NCI-H1436 (cell line): ENCODE measurements at places on chromosomes 4 and X.
A peak's percentile ranks its signal among the peaks of the same experiment; 100 is the strongest.

GRCh38 chr4:155143512-155143911 is 64.9 kb upstream of the NPY2R start:
- no peak for DNase-seq

GRCh38 chr4:92182006-92182735 is 121.6 kb upstream of the GRID2 start:
- DNase-seq: no peak

GRCh38 chrX:148808833-148809232 is 308.4 kb downstream of the AFF2 start:
- no peak for DNase-seq

DNA sequence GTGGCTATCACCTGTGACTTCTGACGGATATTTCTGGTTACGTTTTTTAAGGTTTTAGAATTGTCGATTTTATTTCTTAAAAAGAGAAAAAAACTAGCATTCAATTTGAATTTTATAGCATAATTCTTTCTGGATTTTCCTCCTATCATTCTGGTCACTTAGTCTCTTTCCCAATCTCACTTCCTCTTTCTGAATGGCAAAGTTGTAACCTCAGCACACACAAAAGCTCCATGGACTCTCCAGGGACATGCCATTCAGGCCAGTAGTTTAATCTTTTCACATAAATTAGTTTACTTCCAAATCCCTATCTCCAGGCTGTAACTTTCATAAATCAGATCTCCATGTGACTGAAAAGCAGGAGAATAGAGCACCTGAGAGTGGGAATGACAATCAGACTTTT is 110.7 kb downstream of the ARAP2 start:
- DNase-seq: no peak

GRCh38 chr4:81398379-81398778 is 73.3 kb downstream of the RASGEF1B start:
- no peak for DNase-seq

DNA sequence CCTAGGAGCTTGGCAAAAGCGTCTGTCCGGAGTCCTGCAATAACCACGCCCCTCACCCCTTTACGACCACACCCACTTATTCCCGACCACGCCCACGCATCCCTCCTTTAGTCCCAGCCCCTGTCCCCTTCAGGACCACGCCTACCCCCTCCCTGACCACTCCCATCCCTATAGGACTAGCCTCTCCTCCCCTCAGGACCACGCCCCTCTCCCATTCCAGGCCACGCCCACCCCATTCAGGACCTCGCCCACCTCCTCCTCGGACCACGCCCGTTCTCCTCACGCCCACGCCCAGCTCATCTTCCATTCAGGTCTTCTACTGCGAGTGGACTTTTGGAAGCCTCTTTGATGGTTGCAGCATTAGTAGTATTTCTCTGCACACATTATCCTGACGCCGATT is 131.2 kb upstream of the STX18 start:
- DNase-seq: no peak

- DNase-seq: peak; percentile 83
Measured at GRCh38 chr4:123616951-123617461, 220.4 kb downstream of the SPRY1 start.

DNA sequence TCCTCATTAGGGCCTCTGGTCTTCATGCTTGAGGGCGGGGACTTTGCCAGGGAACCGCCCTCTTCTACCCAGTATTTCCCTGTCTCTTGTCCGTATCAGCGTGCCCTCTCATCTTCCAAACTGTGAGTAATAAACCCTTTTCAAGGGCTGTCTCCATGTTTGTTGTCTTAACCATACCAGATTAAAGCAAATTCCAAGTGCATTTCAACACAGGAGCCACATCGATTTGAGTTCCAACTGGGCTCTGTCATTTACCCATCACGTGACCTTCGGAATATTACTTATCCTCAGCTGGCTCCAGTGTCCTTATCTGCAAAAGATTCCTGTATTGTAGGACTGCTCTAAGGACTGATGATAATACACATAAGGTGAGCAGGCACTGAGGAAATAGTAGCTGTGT is 6.4 kb upstream of the PHEX start:
- DNase-seq: no peak

- DNase-seq: no peak
Measured at GRCh38 chr4:114088481-114088880, 109.0 kb upstream of the ARSJ start.

- DNase-seq: no peak
Measured at GRCh38 chr4:123229286-123229685, 167.3 kb upstream of the SPRY1 start.

DNA sequence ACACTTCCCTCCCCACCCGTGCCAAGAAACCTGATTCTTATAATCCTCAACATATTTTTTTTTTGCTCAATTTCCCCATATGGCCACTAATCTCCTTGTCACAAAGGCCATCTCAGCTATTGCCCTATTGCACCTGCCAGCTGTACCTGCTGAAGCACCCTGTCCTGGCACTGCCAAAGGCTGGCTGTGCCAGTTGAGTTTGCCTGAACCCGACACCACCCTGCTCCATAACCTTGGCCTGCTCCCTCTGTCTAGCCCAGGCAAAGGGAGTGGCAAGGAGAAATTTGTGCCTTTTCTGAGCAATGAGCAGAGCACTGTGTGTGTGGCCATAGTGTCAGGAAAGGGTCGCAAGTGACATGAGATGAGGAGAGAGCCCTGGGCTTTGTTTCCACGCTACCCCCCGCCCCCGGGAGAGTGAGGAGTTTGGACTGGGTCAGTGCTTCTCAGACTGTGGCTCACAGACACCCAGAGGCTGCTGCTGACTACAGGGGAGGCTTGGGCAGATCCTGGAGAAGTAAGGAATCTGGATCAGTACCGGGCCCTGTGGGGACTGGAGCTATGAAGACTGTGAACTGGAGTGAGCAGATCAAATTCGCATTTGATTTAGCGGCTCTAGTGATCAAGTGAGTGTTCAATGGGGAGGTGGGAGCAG is 42.2 kb upstream of the HMGB3 start:
- no peak for DNase-seq

GRCh38 chr4:17544205-17544604 is 29.2 kb downstream of the CLRN2 start:
- DNase-seq: no peak

- DNase-seq: no peak
Measured at GRCh38 chr4:142567620-142568451, 278.3 kb downstream of the INPP4B start.
